ENCODE measurements at places on chromosomes 7 and 10.
A peak's percentile ranks its signal among the peaks of the same experiment; 100 is the strongest.

DNA sequence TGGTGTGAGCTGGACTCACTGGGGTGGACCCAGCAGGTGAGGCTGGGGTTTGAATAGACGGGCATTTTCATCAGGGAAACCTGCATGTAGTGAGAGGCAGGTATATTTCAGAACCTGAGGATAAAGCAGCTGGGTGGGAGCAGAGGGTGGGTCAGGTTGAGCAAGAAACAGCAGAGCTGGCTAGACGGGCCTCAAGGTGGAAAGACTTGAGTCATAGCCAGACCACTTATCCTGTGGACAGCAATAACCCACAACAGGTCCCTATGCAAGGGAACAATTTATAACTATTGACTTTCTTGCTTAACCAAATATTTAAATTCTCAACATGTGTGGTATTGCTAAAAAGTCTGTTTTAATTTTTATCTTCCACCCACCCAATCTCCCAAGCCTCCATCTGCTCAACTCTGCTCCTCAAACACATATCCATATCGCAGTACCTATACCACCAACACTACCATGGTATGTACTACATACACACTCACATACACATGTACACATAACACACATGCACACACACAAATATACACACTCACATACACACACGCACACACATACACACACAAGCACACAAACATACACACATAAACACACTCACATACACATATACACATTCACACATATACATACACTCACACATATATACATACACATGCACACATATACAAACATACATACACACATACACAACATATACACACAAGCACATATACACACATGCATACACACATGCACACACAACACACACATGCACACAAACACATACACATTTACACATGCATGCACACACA is 129.0 kb upstream of the C7orf33 start:
- DNase-seq, result no peak

DNA sequence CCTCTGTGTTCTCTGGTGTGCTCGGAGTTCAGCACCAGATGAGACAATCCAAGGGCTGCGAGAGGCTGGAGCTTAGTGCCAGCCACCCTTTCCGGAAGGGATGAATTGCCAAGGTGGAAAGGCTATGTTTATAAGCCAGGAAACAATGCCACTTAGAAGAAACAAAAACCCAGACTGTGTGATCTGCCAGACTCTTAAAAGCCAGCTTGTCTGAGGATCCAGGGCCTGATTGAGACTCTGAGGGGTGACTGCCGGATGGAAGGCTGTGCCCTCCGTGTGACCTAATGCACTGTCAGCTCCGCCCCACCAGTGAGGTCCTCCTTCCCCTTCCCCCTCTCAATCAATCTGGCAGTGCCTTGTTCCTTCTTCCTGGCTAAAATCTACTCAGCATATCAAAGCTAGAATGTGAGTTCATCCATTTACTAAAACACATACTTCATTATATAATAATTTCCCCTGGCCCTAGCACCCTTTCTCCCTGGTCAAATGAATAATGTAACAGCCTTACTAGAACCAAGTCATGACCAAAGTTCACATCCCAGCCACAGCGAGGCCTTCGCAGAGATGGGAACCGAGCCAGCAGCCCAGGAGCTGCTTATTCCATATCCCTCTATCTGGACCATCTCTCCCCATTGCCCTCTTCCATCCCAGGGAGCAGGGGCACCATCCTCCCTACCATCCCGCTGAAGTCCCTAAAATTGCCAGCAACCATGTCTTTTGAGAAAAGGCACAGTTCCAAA is 25.5 kb downstream of the FAM107B start:
- no peak for DNase-seq

DNA sequence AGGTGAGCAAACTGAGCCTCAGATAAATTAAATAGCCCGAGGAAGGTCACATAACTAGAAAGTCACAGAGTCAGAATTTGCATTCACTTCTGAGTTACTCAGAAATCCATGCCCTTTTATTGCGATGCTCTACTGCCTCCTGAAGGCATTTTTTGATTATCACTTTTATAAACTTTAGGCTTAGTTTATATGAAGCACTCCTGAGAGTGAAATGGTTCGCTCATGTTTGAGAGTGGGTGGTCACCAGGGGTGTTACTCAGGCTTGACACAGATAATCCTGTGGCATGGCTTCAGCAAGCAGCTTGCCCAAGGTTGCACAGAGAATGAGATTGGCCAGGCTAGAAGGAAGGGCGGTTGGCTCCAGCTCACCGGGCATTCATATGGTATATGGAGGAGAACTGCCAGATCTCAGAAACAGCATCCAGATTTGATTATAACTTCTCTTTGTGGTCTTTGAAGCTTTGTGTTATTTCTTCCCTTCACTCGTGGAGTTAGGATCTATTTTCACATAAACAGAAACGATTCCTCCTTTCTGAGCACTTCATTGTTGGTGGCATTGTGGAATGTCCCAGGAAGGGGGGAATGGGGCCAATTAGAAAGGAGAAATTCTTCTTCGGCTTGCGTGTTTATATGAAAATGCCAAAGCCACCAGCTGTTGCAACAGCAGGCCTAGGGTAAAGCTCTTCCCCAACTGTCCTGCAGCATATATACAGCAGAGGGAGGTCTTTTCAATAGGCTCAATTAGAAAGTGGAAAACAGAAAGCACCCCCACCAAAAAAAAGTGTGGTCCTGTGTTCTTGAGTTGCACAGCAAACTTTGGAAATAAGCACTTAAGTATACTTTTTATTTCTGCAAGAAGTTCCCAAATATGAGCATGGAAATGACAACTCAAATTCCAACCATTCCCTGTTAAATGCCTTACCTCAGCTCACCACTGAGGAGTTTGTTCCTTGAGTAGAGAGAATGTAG is 628.8 kb downstream of the SUGCT start:
- no peak for DNase-seq

GRCh38 chr7:20310963-20311742 is 19.5 kb upstream of the ITGB8 start:
- no peak for DNase-seq

GRCh38 chr7:29230871-29231345 is 36.3 kb downstream of the CHN2 start:
- no peak for DNase-seq

- no peak for DNase-seq
These were observed 168.9 kb upstream of the SH2B2 start for GRCh38 chr7:102117743-102118142.

DNA sequence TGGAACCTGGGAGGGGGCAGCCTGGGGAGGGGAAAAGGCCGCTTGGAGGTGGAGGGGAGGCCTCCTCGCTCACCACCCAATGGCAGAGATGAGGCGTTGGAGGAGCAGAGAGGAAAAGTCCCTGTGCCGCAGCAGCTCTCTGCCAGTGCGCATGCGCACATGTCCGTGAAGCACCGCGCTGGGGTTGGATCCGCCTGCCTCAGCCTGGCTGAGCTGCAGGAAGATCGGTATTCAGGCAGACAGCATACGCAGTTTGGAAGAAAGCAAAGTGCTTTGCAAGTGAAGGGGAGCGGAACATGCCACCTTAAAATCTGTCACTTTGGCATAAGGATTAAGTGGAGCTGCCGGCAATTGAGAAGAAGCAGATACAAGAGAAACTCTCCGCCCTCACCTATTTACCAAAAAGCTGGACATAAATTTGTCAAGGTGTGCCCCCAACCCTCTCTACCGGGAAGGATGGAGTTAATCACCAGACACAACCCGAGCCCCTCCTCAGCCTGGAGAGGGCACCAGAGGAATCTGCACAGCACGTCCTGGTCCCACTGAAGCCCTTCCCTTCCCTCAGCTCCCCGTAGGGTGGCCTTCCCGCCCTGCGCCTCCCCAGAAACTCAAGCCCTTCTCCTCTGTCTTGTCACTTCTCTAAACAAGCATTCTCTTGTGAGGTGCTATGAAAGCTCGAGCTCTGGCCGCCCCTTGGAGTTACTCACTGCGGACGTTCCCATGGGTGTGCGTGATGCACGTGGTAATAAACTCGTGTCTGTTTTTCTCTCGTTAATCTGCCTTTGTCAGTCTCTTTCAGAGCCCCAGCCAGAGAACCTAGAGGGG is 32.2 kb upstream of the TMEM72 start:
- peak; percentile 40 for DNase-seq

GRCh38 chr10:20776384-20777118 is 120.6 kb downstream of the NEBL start:
- no peak for DNase-seq

DNA sequence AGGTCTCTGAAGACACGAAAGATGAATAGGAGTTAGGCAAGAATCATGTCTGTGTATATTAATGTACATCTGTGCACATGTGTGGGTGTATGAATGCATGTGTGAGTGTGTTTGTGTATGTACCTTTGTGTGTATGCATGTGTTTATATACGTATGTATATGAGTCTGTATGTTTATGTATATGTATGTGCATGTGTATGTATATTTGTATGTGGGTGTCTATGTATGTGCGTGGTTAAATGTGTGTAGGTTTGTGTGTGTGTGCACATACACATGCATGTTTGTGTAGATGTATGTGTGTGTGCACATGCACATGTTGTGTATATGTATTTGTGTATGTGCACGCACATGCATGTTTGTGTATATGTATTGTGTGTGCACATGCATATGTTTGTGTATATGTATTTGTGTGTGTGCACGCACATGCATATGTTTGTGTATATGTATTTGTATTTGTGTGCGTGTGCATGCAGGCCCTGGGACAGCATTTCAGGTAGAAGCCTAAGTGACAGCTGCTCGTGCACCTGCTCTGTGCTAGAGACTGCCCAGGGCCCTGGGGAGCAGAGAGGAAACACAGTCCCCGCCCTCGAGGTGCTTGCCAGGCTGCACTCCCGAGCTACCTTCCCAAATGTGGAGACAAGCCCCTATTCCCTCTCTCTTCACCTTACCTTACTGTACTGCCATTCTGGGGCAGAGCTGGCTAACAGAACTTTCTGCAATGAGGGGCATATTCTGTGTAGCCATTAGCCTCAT is 12.1 kb downstream of the PNLIPRP1 start:
- DNase-seq, result no peak

DNA sequence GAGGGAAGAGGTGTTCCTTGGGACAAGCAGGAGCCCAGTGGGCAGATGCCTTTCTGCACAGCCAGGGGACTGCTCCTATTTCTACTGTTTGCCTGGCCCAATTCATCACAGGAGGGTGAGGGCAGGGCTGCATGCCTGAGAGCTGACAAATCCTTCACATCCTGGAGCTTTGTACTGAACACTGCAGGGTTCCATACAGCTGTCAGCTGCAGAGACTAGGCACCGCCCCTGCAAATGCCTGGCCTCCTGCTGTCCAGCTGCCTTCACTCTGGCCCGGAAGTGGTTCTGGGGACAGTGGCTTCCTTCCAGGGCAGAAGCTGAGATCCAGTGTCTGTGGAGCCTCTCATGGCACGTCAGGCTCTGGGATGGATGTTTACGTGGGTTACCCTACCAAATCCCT is 470.7 kb downstream of the DNAJB6 start:
- no peak for DNase-seq

DNA sequence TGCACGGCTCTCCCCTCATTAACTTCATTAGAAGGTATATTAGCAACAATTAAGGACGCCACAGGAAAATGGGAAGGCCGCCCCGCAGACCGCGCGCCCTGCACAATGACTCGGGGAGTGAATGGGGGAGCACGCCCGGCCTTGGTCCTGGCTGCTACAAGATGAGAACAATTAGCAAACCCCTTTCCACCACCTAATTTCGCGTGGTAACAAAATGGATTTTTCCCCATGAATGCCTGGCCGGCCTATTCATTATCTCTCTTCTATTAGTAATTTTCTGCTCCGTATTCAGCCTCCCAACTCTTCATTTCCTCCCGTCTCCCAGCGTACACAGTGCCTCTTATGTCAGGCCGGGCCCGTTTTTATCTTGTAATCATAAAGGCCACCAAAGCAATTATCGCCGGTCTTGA is 346.9 kb downstream of the DNAJB6 start:
- no peak for DNase-seq

DNA sequence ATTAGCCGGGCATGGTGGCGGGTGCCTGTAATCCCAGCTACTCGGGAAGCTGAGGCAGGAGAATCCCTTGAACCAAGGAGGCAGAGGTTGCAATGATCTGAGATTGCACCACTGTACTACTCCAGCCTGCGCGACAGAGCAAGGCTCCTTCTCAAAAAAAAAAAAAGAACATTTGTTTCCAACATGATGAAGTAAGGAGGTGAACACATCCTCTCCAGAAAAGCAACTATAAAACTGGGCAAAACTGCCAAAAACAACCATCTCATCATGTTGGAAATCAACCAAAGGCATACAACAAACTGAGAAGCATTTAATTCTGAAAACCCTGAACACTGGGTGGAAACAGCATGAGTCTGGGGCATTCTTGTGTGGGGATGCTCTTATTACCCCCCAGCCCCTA is 14.3 kb downstream of the PRTFDC1 start:
- no peak for DNase-seq

- DNase-seq, result no peak
These were observed 3.1 kb downstream of the JCAD start for GRCh38 chr10:30056281-30056680.

DNA sequence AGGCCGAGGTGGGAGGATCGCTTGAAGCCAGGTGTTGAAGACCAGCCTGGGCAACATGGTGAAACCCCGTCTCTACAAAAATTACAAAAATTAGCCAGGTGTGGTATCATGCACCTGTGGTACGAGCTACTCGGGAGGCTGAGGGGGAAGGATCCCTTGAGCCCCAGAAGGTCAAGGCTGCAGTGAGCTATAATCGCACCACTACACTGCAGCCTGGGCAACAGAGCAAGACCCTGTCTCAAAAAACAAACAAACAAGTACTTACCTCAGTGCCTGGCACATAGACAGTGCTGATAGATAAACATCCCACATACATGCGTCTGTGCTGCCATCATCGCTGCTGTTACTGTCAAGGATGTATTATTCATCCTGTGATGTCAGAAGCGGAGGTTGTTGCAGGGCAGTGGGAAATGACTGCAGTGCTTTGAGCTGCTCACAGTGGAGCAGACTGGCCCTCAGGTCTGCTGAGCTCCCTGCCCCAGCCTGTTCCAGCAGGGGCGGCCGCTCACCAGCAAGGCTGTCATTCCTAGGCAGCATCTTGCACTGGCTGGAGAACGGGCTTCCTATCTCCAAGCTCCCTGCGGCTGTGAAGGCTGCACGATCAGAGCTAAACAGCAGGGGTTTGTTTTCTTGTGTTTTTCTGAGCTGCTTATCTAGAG is 18.6 kb downstream of the FOXK1 start:
- DNase-seq, result no peak

GRCh38 chr10:30088178-30088577 is 28.8 kb upstream of the JCAD start:
- DNase-seq, result no peak

GRCh38 chr7:45978010-45978681 is 57.1 kb upstream of the IGFBP3 start:
- DNase-seq, result no peak

DNA sequence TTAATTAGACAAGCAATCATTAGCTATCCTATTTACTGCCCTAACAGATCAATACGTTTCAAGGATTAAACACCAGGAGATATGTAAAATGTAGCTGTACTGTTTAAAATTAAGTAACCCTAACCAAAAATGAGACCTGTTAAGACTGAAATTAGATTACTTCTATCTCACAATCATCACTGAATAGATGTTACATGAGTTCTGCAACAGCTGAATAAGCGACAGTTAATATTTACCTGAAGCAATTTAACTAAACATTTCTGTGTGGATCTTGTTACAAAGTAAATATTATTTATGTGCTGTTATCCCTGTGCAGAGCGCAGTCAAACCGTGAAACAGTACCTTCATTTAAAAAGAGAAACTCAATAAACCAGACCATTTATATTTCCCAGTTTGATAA is 122.5 kb downstream of the RELN start:
- DNase-seq, result no peak

All from stimulated activated CD8-positive, alpha-beta memory T cell treated with anti-CD3 and anti-CD28 coated beads, Interleukin-15, amount 100 ng/mL, for 1 hour (primary cell).